Left forelimb (tissue), 1 donor: ENCODE measurements at places on chromosomes 12 and 14.

- peak; percentile 68 for DNase-seq
Measured at GRCh38 chr14:100810861-100811461, 15.0 kb upstream of the MEG3 start.

- no peak for DNase-seq
Measured at GRCh38 chr12:85627584-85627983, 208.6 kb downstream of the RASSF9 start.

- no peak for DNase-seq
Measured at GRCh38 chr14:21915826-21916225, 242.2 kb upstream of the OR4E1 start.

- DNase-seq: no peak
Measured at GRCh38 chr12:13915096-13915495, 66.3 kb downstream of the GRIN2B start.

- no peak for DNase-seq
Measured at GRCh38 chr12:52199294-52199919, 7.6 kb upstream of the KRT80 start.

GRCh38 chr12:127538316-127538715 is 728.7 kb upstream of the TMEM132C start:
- DNase-seq: no peak

DNA sequence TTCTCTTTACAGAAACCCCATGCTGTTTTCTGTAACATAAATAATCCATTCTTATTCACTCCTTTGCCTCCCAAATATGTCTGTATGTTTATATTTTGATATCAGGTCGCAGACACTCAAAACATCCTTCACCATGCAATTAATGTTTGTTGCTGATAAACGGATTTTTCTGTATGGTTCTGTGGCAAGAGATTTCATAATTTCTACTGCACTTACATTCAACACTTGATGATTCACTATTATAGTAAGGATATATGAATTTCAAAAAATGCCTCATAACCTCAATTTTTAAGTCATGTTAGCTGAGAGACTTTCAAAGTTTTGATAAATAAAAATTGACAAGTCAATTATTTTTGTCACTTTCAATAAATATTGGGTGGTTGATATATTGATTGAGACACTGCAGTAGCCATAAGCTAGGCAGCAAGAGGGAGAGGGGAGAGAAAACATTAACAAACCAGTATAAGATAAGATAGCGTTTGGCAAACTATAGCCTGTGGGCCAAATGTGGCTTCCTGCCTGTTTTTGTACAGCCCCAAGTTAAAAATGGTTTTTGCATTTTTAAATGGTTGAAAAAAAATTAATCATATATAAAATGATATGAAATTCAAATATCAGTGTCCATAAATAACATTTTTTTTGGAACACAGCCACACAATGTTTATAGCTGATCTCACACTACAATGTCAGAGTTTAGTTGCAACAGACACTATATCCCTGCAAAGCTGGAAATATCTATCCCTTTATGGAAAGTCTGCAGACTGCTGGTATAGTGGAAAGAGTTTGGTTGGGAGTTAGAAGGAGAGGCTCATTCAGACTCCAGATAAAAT is 18.3 kb downstream of the ALDH6A1 start:
- DNase-seq: no peak

GRCh38 chr12:114302117-114302516 is 103.8 kb downstream of the TBX5 start:
- no peak for DNase-seq

DNA sequence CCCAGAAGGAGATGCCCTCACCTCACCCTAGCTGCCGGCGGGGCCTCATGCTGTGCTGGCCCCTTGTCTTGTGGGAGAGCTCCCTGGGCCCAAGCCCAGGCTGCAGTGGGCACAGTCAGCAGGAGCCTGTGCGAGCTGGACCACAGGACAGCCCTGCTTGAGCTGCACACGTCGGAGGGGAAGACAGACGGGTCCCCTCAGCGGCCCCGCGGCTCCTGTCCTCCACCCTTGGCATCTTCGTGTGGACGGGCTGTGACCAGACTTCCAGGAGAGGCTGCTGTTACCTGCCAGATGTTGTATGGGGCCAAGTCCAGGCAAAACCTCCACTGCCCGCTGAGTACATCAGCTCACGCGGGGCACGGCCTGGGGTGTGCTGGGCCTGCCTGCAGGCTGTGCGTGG is 9.4 kb upstream of the TEX22 start:
- no peak for DNase-seq

DNA sequence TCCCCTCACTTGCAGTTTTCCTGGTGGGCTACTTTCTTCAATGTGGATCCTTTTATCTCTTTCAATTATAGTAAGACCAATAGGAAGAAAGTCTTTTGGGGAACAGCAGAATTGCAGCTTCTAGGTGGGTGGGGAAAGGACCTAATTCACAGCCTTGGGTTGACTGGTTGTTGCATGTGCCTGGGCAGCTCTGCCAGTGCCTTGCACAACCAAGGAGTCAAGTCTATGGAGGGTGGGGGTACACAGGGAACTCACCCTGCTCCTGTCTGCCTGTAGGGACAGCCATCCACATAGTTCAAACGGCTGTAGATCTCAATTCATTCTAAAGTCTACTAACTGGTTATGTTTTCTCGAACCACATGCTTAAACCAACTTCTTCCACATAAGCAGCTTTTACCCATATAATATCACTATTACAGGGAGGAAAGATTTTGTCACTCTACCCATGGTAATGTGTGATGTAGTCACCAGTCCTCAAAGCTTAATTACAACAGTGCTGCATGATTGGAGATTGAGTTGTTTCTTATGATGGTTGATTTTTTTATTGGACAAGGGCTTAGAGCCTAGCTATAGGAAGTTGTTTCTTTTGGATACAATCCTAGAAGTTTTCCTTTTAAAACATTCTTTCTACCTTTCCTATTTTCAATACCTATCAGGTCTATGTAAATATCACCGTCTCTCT is 117.7 kb upstream of the FRMD6 start:
- DNase-seq: no peak

- DNase-seq: no peak
Measured at GRCh38 chr12:88237954-88238353, 95.8 kb downstream of the TMTC3 start.

GRCh38 chr12:132585177-132585576 is 25.2 kb downstream of the LRCOL1 start:
- DNase-seq: no peak

DNA sequence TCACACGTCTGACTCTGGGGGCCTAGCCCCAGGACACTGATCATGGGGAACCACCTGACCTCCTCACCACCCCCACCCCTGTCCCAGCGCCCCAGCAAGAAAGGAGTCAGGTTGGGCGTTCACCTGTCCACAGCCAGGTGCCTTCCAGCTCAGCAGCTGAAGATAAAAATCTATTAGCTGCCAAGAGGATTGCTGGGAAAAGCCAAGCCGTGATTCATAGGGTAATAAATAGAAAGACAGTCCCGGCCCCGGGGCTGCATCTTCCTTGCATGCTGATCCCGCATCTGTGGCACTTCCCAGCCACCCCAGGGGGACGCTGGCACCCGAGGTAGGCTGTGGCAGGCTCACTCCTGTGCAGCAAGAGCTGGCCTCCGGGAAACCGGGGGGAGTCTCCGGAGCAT is 70.2 kb upstream of the NCOR2 start:
- DNase-seq: no peak

DNA sequence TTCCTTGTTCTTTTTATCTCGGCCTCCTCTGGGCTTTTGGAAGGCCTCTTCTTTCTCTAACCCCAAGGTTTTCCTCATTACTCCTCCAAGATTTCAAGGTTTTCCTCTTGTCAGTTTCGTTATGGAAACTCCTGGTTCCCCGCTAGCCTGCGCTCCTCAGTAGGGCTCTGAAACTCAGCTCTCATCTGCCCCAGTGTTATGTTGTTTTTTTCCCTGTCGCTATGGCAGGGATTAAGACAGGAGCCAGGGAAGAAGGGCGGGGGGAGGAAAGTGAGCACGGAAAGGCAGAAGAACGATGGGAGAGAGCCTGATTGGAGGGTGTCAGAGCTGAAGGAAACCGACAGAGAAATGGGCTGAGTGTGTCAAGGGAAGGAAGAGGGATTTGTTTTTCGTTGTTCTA is 26.5 kb upstream of the JDP2 start:
- peak; percentile 85 for DNase-seq

DNA sequence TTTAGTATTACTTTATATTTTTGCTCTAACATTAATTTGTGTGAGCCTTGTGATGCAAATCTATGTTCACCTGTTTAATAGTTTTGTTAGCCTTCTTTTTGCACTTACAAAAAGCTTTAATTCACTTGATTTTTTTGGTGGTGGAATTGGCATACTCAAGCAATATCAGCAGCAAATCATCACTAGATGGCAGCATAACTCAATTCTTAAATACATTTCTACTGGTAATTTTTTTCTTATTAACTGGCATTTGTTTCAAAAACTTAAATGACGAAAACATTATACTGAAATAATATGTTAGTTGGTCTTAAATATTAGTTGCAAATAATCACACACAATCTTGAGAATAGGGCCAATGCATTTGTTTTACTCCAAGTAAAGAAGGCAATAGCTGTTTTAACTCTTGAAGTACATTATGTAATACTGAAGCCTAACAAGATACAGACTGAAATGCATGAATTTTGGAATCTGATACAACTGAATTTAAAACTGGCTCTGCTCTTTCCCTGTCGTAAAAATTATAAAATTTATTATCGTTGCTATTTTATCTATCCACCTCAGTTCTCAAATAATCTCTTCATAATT is 151.5 kb downstream of the ATXN7L3B start:
- no peak for DNase-seq

- DNase-seq: no peak
Measured at GRCh38 chr14:38546932-38547551, 291.1 kb upstream of the CLEC14A start.

DNA sequence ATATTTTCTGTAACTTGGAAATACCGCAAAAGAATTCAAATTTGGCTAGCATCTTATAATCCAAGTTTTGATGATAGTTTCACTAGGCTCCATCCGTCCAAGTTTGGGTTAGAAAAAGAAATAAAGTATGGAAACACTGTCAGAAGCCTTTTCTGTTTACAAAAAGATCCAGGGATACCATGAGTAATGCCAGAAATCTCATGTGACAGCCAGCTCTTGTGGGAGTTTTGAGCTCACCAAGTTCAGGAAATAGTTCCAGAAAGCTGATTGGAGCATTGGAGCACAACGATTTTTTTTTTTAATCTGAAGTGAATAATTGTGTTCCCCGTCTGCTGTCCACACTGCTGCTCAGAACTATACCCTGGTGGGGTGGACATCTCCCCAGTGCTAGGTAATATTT is 229.7 kb upstream of the NPAS3 start:
- no peak for DNase-seq

GRCh38 chr12:56725723-56726102 is 614 bp upstream of the NACA start:
- DNase-seq: no peak

- no peak for DNase-seq
Measured at GRCh38 chr12:29521951-29522350, 24.5 kb upstream of the OVCH1 start.

DNA sequence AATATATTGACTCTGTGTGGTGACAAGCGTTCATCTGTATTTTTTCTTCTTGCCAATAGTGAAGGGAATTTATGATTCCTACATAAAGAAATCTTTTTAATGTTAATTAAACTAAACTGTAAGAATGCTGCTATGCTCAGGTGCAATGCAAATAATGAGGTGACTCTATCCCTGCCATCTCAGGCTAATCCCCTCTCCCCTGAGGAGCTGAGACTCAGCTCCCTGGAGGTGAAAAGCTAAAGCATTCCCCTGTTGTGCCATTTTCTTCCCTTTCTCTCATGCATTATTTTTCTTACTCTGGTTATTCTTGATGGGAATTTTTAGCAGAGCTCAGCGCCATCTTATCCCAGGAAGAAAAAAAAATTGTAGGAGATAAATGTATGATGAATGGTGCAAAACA is 113.9 kb upstream of the FGD4 start:
- no peak for DNase-seq

GRCh38 chr12:46546634-46547273 is 174.2 kb upstream of the SLC38A2 start:
- DNase-seq: no peak

DNA sequence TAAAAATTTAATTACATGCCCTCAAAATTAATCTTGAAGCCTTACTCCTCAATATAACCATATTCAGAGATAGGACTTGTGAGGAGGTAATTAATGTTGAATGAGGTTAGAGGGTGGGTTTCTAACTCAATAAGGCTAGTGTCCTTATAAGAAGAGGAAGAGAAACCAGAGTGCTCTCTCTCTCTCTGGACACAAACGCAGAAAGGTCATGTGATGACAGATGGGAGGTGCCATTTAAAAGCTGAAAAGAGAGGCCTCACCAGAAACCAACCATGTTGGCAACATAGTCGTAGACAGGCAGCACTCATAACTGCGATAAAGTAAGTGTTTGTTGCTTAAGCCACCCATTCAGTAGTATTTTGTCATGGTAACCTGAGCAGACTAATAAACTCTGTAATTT is 378.5 kb upstream of the LMO3 start:
- no peak for DNase-seq

DNA sequence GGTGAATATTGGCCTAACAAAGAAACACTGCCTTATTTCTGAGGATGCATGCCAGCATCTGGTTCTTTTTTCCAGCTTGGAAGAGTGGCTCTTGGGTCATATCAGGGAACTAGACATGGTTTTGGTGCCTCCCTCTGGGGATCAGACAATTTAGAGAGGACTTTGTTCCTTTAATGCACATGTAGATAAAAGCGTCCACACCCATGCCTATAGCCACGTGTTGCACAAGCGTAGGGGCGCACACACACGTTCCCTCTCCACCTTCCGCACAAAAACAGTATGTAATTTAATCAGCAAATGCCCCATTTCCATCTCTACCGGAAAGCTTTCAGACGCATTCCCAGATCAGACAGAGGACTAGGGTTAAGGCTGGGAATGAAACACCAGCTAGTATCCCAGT is 61.7 kb upstream of the RIC8B start:
- DNase-seq: no peak

DNA sequence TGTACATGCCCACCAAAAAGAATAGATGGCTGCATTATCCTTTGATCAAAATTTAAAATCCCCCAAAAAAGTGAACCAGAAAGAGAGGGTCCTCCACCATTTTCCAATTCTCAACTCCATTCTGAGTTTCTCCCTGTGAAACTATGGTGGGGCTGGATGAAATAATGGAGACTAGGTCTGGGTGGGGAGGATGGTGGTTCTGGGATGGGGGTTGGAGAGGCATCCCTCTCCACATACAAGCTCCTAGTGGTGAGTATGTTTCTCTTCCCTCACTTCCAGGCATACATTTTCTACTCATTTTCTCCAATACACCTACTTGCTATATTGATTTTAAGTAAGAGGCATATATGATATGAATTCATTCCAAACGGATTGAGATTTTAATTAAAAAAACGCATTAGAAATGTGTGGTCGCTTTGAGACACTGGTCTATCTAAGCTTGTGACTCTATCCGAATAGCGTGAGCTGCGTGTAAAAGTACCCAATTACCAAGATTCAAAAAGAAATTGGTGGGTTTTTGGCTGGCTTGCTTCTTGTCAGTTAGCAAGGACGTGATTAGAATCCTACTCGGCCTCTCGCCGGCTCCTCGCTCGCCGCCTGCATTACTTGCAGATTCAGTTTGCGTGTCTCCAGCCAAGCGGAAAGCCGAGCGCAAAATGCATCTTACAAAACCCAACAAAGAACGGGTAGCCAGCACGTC is 3.4 kb downstream of the ASCL1 start:
- no peak for DNase-seq

GRCh38 chr12:11677093-11677492 is 27.6 kb downstream of the ETV6 start:
- no peak for DNase-seq
